ENCODE measurements at places on chromosomes 12 and 14.

DNA sequence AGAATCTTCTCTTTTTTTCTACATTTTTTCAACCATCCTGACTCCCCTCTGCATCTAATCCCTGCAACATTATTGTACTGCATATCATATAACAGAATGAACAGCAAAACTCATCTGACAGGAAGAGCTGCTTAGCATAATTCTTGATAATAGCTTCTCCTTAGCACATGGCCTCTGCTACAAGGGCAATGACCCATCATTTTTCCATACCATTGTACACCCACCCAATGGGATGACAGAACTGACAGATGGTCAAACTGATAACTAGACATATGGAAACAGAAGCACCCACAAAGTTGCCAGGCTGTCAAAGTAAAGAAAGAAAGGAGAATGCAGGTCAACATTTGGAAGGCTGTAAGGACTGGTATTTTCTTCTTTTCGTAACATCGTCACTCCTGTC is 390.4 kb upstream of the USP15 start:
- DNase-seq, result no peak

GRCh38 chr12:52495389-52495788 is 2.3 kb upstream of the KRT6A start:
- DNase-seq, result peak; percentile 17

DNA sequence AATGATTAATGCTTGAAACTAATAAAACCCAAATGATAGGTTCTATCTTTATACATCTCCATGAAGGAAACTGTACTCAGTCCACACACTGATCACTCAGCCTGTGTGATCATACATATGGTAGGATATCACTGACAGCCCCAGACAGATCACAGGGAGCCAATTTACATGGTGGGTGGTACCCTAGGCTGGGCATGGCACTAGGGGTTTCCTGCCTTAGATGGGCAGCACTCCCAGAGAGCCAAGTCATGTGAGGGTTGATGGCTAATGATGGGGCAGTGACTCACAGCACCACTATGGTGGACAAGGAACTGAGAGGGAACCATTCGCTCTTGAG is 89.6 kb upstream of the PTPRR start:
- DNase-seq, result no peak

DNA sequence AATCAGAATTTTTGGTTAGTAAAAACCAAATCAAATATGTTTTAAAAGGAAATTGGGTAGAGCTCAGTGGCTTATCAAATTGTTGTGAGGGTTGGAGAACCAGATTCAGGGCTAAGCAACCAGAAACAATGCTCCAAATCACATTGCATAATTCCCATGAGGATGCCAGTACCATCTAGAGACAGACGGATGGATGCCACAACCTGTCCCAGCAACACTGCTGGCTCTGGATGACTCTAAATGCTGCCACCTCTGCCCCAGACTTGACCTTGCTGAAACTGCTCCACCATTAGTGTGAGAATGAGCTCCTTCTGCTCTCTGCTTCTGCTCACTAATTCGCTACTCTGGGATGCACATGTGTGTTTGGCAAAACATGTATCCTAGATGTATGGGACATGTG is 43.9 kb downstream of the FRS2 start:
- DNase-seq, result no peak

All from fibroblast of skin of abdomen (primary cell).